ENCODE measurements at places on chromosomes 7 and 10. TPM values are rescaled to one million over a fixed set of nuclear protein-coding genes. Genes with fewer than 3 reads are reported as not detected.
A peak's percentile ranks its signal among the peaks of the same experiment; 100 is the strongest.

- peak; percentile 26 for DNase-seq
Observed at GRCh38 chr10:109773288-109774120, 149.8 kb downstream of the XPNPEP1 start.

- no peak for DNase-seq
Observed at GRCh38 chr10:59779756-59780533, 26.7 kb upstream of the MRLN start.

GRCh38 chr7:105387508-105388355 lies 989 bp downstream of the SRPK2 start:
- peak; percentile 73 for DNase-seq

- DNase-seq = peak; percentile 11
Observed at GRCh38 chr7:94584113-94584512, 71.8 kb downstream of the SGCE start.

DNA sequence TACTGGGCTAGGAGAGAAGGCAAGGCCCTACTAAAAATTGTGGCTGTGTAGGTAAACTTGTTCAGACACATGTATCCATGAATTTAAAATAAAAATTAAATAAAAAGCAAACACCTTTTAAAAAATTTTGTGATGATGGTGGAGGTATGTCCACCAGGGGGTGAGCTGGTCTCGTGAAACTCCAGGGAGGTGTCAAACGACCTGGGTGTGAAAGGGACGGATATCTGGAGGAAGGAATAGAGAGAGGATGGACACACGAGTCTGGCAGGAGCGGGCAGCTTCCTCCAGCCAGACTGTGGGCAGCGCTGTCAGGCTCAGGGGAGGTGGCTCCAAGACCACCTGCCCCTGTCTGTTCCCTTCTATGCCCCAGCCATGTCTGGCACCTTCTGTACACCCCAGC lies 34.8 kb upstream of the DMBT1 start:
- DNase-seq = peak; percentile 27

DNA sequence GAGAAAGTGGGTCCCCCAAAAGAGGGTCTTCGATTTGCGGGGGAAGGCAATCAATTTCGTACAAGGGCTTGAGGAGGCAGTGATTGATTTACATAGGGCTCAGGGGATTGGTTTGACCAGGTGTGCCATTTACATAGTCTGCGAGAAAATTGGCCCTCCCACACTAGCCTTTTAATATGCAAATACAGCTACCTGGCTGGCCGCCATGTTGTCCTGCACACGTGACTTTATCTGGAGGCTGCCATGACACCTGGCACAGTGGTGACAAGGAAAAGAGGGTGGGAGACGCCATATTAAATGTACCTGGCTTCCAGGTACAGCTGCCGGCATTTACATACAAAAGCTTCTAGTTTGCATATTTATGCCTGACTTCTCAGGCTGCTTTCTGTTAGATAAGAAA lies 1577.2 kb upstream of the LRRTM3 start:
- DNase-seq = no peak

GRCh38 chr7:117588352-117588794 lies 108.5 kb downstream of the CFTR start:
- peak; percentile 64 for DNase-seq

GRCh38 chr10:119283818-119284217 lies 76.4 kb downstream of the GRK5 start:
- no peak for DNase-seq

- DNase-seq = no peak
Observed at GRCh38 chr7:30139836-30140384, 5.1 kb downstream of the MTURN start.

- DNase-seq = peak; percentile 83
Observed at GRCh38 chr7:65475734-65476319, 102.2 kb downstream of the ZNF92 start.

SRGN gene
- 865 TPM for total RNA-seq
